ENCODE measurements at places on chromosomes 5 and 9.

DNA sequence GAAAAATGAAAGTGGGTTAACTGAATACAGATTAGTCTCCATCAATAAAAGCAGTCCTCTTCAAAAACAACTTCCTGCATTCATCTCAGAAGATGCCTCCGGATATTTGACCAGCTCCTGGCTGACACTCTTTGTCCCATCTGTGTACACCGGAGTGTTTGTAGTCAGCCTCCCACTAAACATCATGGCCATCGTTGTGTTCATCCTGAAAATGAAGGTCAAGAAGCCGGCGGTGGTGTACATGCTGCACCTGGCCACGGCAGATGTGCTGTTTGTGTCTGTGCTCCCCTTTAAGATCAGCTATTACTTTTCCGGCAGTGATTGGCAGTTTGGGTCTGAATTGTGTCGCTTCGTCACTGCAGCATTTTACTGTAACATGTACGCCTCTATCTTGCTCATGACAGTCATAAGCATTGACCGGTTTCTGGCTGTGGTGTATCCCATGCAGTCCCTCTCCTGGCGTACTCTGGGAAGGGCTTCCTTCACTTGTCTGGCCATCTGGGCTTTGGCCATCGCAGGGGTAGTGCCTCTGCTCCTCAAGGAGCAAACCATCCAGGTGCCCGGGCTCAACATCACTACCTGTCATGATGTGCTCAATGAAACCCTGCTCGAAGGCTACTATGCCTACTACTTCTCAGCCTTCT lies 16.6 kb downstream of the F2R start:
- ATAC-seq, result peak; percentile 10

DNA sequence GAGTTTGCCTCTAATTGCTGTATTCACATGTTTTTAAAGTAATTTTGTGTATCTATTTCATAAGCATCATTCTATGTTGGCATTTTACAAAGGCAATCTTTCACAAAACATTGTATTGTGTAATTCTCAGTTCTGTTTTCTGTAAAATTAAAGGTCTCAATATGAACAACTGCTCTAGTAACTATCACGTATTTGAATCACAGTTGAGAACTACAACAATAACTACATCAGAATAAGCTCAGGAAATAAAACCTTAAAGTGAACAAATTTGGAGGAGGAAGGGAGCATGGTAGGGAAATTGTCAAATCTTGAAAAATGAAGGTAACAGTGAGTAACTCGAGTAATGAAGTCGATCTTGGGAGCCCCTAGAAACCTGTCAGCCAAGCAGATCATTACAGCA lies 22.5 kb upstream of the CAMK4 start:
- no peak for ATAC-seq

- peak; percentile 17 for ATAC-seq
Observed at GRCh38 chr5:172162323-172162986, 25.6 kb downstream of the STK10 start.

DNA sequence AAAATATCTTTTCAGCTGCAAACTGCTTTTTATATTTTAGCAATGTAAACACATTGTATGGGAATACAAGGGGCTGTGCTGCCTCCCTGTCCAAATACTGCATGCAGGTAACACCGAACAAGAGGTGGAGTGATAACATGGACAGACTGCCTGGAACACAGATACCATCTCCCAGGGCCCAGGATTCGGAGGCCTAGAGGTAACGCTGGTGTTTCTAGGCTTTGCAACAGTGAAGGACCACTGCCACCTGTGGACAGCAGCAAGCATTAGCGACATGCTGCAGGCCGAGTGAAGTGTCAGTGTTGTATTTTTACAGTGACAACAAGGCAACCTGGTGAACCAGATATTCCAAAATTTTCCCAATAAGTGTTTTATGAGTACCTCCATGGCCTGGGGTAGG lies 379.1 kb downstream of the DMRT2 start:
- ATAC-seq, result no peak

GRCh38 chr5:157354800-157355199 lies 88.9 kb downstream of the CYFIP2 start:
- no peak for ATAC-seq

DNA sequence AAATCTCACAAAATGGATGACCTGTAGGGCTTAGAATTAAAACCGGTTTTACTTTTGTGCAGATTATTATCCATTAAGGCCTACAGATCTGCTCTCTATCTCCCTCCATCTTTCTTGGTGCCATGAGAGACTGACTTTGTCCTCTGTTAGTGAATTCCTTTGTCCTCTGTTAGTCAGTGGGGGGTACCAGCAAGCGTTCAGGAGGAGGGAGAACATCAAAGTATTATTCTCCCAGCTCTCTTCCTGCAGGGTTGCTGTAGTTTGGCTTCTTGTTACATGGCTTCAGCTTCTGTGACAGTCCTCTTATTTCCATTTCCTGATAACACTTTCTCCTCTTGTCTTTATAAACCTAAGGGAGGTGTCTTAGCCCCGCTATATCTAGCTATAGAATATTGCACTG lies 850.5 kb upstream of the SEMA6A start:
- ATAC-seq, result no peak

GRCh38 chr5:24819841-24820240 lies 175.1 kb upstream of the CDH10 start:
- no peak for ATAC-seq

DNA sequence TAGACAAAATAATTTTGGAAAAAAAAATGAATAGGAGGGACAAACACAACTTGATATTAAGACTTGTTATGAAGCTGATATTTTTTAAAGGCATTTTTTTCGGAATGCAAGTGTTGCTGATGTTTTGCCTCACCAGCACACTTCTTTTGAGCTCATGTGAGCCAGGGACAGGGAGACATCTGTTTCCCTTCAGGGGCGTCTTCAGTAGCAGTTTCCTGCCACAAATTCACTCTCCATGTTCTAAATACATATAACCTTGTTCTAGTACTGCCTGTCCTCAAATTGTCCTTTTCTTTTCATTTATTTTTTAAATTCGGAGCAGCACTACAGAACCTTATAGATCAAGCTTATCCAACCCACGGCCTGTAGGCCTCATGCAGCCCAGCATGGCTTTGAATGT lies 316.0 kb upstream of the PAPPA start:
- ATAC-seq, result no peak

DNA sequence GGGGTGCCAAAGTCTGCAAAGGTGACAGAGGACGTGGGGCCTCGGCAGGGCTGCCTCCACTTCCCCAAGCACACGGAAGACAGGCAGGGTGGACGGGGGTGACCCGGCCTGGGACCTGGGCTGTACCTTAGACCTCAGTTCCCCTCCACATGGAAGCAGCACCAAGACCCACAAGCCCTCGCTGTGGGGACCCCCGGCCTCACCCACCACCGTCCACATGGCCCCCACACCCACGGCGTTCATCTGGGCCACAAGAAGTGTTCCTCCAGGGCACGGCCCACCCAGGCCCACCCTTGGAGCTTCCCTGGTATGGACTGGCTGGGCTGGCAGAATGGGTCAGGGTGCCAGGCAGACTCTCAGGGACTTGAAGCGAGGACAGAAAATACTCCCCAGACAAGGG lies 45.8 kb upstream of the NKD2 start:
- ATAC-seq, result no peak

GRCh38 chr5:150918613-150919012 lies 13.8 kb upstream of the ZNF300 start:
- ATAC-seq, result no peak

DNA sequence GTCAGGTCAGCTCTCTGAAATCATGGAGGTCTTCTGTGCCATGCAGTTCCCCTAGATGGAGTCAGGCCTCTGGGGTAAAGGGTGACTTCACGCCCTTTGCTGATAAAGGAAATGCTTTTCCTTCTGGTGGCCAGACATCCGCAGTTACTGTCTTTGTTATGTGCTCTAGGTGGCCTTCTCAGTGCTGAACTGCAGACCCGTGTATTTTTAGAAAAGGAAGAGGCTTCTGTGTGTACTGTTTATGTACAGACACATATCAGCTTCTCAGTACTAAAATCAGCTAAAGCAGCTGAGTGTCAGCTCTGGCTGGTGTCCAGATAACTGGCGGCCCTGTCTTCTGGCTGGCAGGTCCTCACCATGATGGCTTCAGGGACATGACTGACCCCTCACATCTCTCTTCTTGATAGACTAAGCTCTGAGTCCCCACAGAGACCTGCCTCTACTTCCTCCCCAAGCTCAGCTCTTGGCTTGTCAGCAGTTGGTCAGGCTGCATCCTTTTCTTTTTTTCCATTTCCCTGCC lies 75.3 kb downstream of the ARHGAP26 start:
- ATAC-seq, result no peak

GRCh38 chr9:94672811-94673487 lies 33.6 kb upstream of the FBP1 start:
- ATAC-seq, result no peak

GRCh38 chr9:13991395-13991794 lies 322.5 kb downstream of the NFIB start:
- ATAC-seq, result no peak

DNA sequence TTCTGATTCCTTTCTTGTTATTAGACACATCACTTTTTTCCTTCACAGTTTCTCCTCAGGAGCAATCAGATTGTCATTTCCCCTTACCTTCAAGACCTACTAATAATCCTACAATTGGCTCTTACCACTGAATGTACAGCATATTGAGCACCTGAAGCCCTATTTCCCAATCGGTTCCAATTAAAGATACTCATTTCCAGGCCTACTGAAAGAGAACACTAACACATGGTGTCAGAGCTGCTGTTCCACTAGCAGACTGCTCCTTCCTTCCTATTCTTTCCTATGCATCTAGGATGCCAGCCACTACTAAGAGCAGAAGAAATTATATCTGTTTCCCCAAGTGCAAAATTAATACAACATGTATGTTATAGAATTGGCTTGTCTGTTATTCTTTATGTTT lies 34.6 kb downstream of the SKIC3 start:
- no peak for ATAC-seq

- ATAC-seq, result no peak
Observed at GRCh38 chr5:92962752-92963151, 618.3 kb downstream of the NR2F1-AS1 start.

GRCh38 chr9:134294153-134295071 lies 31.8 kb upstream of the RXRA start:
- peak; percentile 21 for ATAC-seq

DNA sequence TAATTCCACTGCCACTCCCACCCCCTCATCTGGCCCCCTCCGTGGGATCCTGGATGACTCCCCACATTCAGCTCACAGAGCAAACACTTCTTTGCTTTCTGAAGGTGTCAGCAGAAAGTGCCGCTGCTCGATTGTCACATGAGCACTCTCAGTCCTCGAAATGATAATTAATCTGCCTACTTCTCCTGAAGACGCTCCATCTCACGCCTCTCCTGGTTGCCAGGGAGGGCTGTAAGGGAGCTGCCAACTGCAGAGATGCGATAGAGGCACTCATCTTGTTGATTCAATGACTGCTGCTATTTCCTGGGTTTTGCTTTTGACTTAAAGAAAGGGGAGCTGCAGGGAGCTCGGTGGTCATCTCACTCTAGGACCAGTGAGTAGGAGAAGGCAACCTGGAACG lies 206.5 kb downstream of the DAB2IP start:
- ATAC-seq, result no peak

DNA sequence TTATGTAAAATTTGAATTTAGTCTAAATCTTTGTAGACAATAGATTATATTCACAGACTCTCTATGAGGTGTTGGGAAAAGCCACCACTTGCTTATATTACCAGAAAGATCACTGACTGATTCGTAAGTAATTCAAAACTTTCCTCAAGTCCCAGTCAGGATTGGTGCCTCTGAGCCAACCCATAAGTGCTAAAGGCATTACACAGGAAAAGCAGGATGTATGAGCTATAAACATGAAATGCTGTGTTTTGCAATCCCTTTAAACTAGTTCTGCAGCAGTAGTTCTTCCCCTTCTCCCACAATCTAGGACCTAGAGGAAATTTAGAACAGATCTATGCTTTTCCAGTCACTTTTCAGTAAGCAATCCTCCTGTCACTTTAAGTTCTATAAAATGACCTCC lies 48.0 kb downstream of the SHLD3 start:
- peak; percentile 72 for ATAC-seq

- no peak for ATAC-seq
Observed at GRCh38 chr9:106467865-106468164, 395.2 kb upstream of the ZNF462 start.

GRCh38 chr5:27592231-27592630 lies 553.8 kb upstream of the CDH9 start:
- ATAC-seq, result no peak

- ATAC-seq, result no peak
Observed at GRCh38 chr9:83471241-83471640, 67.0 kb downstream of the FRMD3 start.

DNA sequence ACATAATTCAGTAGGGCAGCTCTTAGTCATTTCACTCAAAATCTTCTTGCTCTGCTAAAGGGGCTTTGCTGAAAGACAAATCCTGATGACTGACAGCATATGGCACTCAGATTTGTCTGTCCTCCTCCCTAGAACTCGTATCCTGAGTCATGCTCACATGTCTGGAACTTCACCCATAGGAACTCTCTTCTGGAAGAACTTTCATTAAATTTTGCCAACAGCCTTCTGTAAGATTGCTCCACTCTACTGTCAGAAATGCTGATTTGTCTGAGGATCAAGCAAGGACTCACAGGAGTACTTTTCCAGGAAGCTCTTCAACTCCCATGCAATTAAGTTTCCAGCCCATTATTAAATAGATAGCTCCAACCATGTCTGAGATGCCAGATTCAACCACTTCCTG lies 59.8 kb upstream of the SNX2 start:
- ATAC-seq, result no peak

Data from esophagus mucosa (tissue), 1 donor.